Caki2 (cell line): ENCODE measurements at places on chromosomes 11 and 22. TPM values are rescaled to one million over a fixed set of nuclear protein-coding genes. Genes with fewer than 3 reads are reported as not detected.

GRCh38 chr22:37492428-37493344 lies 6.5 kb upstream of the MFNG start:
- peak; percentile 72 for DNase-seq

- DNase-seq, result no peak
Observed at GRCh38 chr22:16783453-16783852, 41.8 kb downstream of the XKR3 start.

GRCh38 chr11:113213549-113213948 lies 100.8 kb upstream of the TTC12 start:
- no peak for DNase-seq

DNA sequence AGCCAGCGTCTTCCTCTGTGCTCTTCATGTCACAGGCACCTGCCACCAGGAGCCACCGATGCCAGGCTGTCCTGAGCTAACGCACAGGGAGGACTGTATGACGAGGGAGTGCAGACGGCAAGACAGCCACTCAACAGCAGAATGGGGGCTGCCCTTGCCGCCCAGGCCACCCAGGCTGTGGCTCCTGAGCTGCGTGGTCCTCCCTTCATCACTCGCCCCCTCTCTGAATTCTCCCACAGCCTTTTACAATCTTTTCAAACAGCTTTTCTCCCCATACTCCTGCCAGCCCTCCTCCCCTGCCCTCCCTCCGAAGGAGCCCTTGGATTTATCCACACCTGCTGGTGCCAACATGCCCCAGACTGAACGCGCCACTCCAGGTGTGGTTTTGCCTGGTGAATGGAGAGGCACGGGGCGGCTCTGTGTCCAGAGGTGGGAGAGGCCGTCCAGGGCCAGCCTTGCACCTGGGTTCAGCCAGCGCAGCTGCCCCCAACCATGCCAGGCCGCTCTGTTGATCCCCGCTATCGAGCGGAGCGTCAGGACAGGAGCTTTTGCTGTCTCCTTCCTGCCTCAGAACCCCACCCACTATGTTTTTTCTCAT lies 22.0 kb downstream of the OVOL1 start:
- DNase-seq, result no peak

DNA sequence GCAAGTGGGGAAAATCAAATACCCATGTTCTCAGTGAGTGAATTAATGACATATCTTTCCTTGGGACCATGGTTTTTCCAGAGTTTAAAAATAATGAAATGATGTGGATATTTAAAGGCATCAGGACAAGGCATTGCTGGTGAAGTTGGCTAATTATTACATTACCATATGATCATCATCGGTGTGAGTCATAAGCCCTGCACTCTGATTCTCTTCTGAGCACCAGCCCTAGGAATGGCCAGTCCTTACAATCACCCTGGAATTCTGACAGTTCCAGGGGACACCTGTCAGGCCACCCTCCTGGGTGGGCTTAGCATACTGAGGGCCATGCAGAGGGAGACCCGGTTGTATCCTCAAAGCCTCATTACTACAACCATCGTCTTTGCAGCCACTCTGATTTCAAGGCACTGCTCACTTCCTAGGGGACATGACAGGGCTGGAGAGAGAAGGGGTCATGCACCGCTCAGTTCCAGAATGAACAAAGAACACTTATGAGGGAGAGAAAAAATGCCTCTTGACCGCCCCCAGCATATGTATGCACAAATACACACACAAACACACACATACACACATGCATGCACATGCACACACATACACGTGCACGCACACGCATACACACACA lies 365.0 kb downstream of the MIAT start:
- peak; percentile 32 for DNase-seq

The LINC01488 gene
- total RNA-seq, result not detected in 2 replicates
